Liver (tissue), 10 donors: ENCODE measurements at places on chromosomes 6 and 20.
A peak's percentile ranks its signal among the peaks of the same experiment; 100 is the strongest.

DNA sequence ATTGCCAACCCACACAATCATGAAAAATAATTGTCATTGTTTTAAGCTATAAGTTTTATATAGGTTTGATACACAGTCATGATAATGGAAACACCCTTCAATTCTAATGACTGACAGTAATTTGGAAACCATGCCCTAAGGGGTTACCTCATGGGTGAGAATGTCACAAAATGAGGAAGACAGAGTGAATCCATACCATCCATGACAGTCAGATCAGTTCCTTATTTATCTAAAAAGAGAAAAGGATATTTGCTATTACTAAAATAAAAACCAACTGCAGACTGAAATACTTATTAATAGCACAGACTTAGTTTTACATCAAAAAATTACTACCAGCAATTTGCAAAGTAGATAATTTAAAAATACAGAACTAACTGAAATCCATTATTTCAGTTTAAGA lies 437.8 kb downstream of the UTRN start:
- no peak for DNase-seq

GRCh38 chr6:48606618-48607017 lies 495.6 kb upstream of the PTCHD4 start:
- no peak for DNase-seq

- no peak for DNase-seq
Observed at GRCh38 chr20:52668626-52669025, 303.5 kb upstream of the TSHZ2 start.

GRCh38 chr20:49186535-49187329 lies 1.4 kb downstream of the STAU1 start:
- peak; percentile 70 for DNase-seq

- DNase-seq: no peak
Observed at GRCh38 chr6:9138936-9139335, 703.6 kb upstream of the SLC35B3 start.

DNA sequence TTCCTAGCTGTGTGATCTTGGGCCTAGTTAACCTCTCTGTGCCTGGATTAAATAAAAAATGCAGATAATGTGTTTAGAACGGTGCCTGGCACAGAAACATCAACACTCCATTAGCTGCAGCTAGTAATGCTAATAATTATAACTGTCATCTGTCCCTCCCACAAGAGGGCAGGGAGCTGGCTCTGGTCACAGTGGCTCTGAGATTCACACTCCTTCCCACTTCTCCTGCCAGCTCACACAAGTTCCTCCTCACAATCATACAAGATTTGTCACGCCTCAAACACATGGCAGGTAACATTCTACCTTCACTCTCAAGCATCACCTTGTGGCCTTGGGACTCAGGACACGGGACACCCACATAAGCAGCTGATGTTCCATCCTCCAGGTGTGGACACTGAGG lies 2.4 kb downstream of the ADA start:
- DNase-seq: no peak

DNA sequence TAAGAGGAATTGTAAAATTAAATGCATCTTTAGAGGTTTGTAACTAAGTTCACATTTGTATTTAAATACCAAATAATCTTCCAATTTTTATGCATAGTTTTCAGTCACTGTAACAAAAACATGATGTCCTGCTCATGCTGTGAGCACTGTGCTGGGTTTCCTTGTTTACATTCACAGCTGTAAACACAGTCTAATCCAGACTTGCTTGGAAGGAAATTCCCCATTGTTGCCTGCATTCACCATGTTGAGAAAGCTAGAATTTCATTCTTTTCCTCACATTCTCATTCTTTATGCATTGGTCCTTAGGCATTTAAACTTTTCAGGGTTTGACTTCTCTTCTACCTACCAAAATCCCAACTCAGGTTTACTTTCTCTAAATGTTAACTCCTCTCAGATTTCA lies 242.0 kb upstream of the TBX18 start:
- DNase-seq: no peak

DNA sequence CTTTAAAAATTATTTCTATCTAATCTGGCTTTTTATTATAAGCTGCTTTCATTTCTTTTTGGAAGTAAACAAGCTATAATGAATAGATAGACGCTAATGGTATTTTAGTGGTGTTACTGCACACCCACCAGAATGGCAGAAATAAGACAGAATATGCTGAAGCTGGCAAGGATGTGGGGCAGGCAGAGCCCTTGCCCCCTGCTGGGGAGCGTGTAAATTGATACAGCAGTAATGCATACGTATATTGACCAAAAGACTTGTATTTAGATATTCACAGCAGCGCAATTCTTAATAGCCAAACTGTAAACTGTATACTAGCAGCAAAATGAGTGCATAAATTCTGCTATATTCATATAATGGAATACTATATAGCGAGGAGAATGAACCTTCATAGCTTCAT lies 35.3 kb downstream of the TMEM181 start:
- no peak for DNase-seq

- no peak for DNase-seq
Observed at GRCh38 chr6:2792330-2793110, 27.3 kb downstream of the WRNIP1 start.

DNA sequence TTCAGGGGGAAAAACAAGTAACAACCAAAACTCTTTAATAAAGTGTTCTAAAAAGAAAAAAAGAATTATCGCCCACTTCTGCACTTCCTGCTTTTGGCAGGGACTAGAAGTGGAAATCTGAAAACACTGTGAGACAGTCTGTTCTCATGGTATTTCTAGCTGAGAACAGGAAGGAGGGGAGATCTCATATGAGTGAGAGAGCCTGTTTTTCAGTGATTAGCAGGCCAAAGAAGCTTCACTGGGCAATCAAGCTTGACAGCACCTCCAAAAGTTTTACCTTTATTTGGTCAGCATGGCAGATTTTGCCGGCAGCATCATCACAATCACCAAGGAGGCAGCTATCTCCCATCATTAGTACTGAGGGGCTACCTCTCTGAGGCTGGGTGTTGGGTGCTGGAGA lies 79.5 kb upstream of the ATXN1 start:
- DNase-seq: no peak

GRCh38 chr6:80478030-80478429 lies 371.6 kb downstream of the BCKDHB start:
- DNase-seq: no peak

GRCh38 chr6:112113431-112113830 lies 26.0 kb downstream of the FAM229B start:
- no peak for DNase-seq

- no peak for DNase-seq
Observed at GRCh38 chr6:132712366-132712765, 1.5 kb downstream of the VNN1 start.

- DNase-seq: no peak
Observed at GRCh38 chr6:92362404-92362803, 1057.0 kb downstream of the EPHA7 start.

GRCh38 chr6:167858842-167859664 lies 32.3 kb downstream of the AFDN start:
- no peak for DNase-seq

DNA sequence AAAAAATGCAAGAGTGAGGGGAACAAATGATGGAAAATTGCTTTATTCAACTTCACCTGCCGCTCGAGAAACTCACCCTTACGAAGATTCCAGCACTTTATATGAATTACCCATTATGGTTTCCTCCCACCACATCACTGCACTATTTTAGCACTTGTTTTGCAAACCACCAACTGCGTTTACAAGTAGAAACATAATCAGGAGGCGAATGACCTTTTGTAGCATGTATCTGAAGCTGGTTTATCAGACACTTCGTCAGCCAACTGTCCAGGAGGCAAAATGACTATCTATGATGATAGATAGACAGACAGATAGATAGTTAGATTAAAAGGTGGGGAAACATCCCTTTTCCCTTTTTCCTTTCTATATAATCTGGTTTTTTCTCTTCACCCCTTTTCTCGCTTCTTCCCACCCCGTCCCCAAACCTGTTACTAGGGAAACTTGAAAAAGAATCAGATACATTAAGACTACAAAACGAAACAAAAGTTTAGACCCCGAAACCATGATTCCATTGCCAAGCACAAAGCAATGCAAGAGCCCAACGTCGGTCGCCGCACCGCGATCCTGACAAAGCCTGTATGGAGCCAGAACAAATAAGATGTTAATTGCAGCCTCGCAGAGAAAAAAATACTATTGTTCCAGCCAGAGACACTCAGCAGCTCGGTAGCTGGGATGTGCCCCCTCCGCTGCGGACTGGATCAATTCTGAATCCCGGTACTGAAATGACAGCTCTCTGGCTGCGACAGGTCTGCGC lies 933 bp upstream of the ADGRB3 start:
- DNase-seq: no peak

- no peak for DNase-seq
Observed at GRCh38 chr6:160950507-160950906, 41.1 kb upstream of the MAP3K4 start.

DNA sequence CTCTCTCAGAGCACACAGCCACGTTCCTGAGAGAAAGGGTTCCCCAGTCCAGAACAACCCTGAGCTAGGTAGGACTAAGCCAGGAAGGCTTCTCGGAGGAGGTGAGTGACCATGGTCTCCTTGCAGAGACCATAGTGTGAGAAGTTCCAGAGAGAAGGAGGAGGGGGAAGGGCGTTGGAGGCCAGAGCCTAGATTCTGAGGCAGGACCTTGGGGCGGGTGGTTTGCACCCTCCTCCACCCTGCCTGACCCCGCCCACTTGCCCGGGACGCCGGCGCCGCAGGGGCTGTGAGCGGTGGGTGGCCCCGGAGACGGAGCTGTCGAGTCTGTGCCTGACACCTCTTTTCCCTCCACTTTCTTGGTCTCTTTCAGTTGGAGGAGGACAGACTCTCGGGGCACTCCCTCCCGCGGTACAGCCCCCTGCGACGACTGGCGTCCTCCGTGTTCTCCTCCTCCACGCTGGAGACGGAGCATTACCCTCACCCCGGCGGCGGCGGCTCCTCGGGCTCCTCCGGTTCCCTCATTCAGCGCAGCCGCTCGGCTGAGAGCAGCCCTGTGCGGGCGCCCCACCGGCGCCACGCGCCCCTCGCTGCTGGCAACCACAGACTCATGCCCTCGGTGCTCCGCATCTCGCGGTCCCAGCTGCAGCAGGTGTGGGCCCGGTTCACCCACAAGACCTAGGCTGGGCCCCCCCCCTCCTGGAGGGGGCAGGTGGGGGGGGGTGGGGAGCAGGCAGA lies 26.2 kb downstream of the TTBK1 start:
- DNase-seq: peak; percentile 64

- no peak for DNase-seq
Observed at GRCh38 chr6:76057469-76057868, 15.0 kb downstream of the IMPG1 start.

- DNase-seq: no peak
Observed at GRCh38 chr6:139519571-139520031, 145.2 kb upstream of the CITED2 start.
